Globus pallidus (tissue), 1 donor: ENCODE measurements at places on chromosomes 6 and 20.

- no peak for DNase-seq
Measured at GRCh38 chr6:41561931-41562911, 16.0 kb downstream of the FOXP4 start.

DNA sequence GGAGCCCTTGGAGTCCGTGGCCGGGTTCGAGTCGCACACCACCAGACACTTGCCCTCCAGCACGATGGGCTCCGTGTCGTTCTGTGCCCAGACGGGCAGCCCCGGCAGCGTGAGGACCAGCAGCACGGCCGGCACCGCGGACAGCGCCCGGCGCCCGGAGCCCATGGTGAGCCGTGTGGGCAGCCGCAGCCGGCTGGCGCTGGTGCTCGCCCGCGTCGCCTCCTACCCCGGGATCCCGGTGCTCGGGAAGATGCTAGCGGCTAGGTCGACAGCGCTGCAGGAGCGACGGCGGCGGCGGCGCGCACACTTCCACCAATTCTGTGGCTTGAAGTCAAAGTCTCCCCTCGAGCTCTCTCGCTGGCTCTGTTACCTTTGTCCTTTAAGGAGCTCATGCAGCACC is 1.3 kb downstream of the CBLN4 start:
- no peak for DNase-seq

DNA sequence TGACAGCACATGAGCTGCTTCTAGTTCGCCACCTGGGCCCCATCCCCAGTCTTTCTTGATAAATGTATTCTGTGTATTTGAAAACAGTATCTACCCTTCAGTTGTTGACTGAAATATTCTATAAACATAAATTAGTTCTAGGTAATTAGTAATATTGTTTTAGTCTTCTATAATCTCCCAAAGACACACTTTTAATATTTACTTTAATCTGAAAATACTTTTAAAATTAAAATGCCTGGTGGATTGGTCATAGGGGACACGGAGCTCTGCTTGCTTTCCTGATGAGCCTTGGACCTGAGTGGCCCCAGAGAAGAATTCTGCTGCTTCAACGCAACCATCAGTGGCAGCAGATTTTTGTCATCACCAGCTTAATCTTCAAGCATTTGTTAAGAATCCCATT is 234.5 kb downstream of the THBS2 start:
- no peak for DNase-seq

- DNase-seq, result no peak
Measured at GRCh38 chr20:9270831-9271230, 201.9 kb downstream of the PLCB4 start.

GRCh38 chr6:36625158-36625919 is 31.2 kb downstream of the SRSF3 start:
- DNase-seq, result no peak

DNA sequence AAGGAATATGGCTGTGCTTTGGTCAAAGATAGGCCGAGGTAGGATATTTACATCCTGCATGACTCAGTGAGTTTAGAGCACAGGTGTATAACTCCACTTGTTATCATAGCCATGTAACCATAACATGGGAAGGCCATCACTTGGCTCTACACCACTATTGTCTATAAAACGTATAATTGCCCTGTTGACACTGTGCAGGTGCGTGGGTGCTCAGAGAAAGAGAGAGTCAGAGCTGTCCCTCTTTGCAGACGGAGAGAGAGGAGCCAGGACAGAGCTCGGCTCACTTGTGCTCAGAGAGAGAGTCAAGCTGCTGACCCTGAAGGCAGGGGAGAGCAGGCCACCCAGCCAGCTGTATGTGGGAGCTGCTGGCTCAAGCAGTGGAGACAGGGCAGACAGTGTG is 46.0 kb downstream of the OR2B6 start:
- no peak for DNase-seq

GRCh38 chr6:14313248-14313647 is 195.7 kb downstream of the CD83 start:
- DNase-seq, result no peak

DNA sequence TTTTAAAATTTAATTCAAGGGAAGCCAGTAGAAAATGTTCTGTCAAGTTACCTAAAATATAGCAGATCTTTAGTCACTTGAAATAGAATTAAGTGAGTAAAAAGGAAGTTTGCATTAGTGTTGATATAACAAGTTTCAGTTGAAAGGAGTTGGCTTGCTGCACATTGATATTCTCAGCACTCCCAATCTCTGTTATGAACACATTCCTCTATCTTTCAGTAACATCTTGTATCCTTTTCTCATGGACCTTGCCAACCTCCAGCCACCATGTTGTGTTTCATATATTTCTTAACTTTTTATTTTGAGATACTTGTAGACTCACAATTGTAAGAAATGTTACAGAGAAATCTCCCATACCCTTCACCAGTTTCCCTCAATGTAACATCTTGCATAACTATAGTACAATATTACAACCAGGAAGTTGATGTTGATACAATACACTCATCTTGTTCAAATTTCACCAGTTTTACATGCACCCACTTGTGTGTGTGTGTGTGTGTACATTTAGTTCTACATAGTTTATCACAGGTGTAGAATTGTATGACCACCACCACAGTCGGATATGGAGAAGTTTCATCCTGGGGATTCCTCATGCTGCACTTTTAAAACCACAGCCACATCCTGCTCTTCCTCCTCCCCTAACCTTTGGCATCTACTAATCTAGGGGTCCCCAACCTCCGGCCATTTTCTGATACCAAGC is 20.2 kb upstream of the PAQR8 start:
- DNase-seq, result no peak
